ENCODE measurements at places on chromosomes 1 and 21.

DNA sequence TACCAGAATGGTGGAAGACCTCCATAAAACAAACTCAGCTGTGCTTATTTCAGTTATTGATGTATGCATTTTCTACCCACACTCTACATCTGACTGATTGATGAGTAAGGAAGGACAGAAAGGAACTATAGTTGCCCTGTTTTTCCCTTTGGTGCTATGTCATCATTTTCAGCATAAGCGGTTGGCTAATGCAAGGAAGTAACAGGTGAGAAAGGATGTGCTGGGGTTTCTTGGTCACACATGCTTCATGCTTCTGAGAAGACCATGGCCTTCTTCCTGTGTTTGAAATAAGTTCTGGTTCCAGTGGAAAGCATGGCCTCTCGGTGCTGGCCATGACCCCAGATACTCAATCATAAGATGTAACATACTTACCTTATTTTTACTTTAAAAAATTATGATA, 541.2 kb downstream of the PTPRU start:
- DNase-seq, result no peak

GRCh38 chr1:151612501-151613281, 841 bp downstream of the SNX27 start:
- DNase-seq, result peak; percentile 34

DNA sequence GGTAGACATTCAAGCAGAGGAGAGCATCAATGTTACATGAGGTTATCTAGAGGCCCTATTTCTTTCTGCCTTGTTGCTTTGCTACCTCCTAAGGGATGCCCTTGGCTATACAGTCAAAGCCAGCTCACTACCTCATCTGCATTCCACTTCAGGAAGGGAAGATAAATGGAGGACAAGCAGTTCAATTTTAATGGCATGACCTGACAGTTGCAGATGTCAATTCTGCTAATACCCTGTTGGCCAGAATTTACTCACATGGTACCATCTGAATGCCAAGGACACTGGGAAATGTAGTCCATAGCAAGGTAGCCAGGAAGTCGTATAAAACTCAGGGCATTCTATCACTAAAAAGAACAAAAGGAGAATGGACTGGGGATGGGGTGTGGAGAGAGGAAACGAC, 31.5 kb downstream of the PALMD start:
- DNase-seq, result no peak

DNA sequence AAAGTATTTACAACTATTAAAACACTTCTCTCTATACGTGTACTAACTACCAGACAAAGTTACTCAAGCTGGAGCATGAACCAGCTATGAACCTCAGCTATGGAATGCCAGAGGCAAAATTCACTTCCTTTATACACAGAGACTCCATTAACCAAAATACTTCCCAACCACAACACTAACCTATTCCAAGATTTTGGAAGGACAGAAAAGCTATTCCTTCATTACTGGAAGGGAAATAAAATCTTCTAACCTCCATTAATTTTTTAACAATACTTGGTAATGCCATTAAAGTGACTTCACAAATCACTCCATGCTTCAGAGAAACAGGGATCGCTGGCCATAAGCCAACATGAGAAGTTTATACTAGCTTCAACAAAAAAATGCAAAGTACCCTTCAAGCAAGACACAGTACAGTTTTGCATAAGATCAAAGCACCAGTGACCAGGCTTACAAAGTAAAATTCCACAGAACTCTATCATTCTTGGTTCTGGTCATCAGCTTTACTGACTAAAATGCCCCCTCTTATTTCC, 58.0 kb downstream of the PUM1 start:
- DNase-seq, result no peak

GRCh38 chr1:61426254-61426653, 298.7 kb downstream of the TM2D1 start:
- no peak for DNase-seq

DNA sequence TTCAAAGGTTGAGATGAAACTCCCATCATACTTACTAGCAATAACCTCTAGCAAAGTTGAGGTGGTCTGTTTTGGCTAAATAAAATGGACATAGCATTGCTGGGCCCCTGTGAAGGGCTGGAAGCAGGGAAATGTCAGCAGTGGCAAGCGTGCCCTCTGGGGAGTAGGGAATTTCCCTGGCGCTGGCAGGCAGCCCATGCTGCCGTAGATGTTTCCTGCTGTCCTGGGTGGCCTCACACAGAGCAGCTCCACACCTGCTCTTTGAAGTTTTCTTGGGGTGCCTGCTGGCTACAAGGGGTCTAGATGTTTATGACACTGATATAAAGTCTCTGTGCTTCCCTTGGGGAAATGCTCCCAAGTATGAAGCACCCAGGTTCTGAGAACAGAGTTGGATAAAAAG, 30.2 kb downstream of the ADARB1 start:
- peak; percentile 53 for DNase-seq

DNA sequence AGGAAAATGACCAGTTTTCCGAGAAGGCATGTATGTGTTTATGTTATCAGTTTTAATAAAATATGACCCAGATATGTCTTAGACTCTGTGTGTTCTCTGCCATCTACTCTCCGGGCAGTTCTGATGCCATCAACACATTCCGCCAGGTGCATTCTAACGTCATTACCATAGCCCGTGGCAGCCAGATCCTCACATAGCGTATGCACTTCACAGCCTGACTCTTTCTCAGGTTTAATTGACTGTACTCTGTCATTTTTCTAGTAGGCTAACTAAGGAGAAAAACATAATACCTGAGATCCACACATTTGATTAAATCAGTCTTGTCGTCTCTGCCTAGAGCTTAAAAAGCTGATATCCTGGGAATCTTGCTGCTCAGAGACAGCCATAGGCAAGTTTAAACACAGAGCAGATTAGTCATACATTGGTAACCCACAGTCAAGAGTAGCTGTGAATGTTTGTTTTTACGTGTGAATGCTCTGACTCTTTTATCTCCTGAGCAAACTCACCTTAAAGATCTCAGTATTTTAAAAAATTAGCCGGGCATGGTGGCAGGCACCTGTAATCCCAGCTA, 175.9 kb downstream of the GREM2 start:
- no peak for DNase-seq

DNA sequence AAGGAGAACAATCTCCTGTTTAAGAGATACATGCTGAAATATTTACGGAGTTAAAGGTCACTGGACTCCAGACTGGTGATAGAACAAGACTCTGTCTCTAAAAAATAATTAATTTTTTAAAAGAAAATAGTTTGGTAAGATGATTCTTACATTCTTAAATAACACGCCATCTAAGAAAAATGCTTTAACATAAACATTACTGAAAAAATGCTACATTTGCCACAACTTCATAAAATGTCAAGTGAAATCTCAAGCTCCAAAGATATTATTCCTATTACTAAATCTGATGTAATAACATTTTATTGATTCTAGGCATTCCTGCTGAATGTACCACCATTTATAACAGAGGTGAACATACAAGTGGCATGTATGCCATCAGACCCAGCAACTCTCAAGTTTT, 4.1 kb downstream of the ANGPTL3 start:
- DNase-seq, result no peak

GRCh38 chr1:150156868-150157603, 7.3 kb downstream of the PLEKHO1 start:
- no peak for DNase-seq

DNA sequence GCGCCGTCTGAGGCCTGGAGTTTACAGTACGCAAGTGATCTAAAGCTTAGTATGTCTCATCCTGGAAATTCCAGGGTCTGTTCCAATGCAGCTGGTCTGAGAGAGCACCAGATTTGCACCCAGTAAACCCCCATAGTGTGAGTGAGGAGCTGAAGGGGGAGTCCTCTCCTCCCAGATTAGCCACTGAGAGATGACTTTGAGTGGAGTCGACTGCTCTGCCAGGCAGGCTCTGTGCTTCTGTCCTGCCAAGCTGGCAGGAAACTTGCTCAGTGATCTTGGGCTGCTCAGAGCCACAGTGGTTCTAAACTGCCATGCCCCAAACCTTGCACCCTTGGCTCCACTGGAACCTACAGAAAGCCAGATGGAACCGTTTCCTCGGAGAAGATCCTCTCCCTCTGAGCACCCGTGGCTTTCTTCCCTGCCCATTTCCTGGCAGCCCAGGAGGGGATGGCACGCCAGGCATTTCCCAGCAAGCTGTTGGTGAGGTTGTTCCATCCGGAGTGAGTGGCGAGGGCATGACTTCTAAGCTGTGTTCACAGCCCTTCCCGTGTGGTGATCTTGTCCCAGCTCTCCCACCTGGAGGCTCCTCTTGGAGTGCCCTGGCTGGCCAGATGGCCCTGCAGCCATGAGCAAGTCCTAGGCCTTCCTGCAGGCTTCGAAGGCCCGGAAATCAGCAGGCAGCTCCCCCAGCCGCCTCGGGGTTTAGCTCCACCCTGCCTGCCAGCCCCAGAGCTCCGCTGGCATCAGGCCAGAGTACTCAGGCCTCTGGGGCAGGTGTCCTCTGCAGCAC, 125.9 kb upstream of the VAMP3 start:
- peak; percentile 44 for DNase-seq

DNA sequence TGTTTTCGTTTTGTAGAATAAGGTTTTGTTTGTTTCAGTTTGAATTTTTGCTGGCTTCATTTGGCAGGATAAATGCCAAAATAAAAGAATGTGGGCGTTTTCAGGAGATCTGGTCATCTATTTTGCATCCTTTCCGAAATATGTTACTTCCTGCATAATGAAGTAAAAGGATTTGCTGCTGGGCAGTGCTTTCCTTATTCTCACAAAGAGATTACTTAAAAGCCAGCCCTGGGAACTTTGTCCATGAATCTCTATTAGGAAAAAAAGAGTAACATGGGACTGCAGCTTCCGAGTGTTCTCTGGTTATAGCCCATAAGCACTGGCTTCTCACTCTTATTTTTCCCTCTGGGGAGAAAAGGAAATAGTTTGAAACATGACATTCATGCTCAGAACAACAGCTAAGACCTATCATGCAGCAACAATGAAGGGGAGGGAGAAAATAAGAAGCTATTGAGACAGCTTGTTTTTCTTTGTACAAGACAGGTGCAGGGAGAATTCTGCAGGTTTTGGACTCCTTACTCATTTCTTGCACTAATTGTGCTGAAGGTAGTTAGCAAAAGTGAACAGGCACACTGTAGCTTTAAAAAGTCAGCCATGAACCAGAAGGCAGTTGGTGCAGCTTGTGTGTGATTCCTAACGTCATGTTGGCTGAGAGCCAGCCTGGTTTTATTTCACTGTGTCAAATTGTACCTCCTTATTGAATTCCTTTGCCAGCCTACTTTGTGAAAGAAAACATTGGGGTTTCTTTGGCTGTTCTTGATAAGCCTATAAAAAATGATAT, at the start of gene SAMD13:
Gene SAMD13, plus strand, starts transcription at position 705 of the 781 bp plus-strand sequence. CDS start 1,527 bp downstream, outside the sequence.
- peak; percentile 68 for DNase-seq

DNA sequence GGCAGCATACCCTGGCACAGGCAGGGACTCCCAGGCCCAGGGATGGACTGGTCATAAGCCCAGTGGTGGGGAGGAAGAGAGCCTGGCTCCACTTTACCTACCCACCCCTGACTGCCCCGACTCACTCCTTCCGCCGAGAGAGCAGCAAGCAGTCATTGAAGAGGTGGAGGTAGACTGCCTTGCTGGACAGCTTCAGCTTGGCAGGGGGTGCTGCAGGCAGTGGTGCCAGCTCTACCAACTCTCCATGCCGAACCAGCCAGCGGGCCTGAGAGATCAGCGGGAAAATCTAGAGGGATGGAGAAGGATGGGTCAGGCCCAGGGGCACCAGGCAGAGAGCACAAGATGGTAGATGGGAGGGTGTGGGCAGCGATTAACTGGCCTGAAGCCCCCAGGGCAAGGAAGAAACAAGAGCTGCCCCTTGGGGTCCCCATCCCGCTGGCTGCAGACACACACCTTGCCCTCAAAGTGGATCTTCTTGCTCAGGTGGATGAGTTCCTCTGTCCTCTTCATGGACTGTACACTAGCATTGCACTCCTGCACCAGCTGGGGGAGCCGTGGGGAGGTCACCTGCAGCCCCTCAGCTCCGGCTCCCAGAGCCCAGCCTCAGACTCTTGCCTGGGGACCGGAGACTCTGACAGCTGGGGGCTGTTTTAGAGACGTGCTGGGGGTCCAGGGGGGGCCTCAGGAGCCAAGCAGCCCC, 7.7 kb downstream of the ARHGEF19 start:
- DNase-seq, result no peak

DNA sequence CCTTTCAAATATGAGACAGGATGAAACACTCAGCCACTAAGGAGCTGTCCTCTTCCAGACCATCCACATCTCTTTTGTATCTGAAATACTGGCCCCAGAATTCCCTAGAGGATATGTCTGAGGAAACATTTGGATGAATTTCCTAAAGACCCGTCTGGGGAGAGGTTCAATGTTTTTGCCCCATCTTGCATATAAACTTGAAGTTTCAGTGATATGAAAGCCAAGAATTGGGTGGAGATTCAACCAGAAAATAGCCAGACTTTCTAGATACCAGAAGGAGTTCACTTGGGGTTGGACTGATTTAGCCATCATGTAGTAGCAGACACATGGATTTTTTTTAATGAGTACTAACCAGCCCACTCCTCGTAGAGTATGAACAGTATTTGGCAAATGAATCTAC, 182.0 kb downstream of the PLPP3 start:
- no peak for DNase-seq

- DNase-seq, result no peak
These were observed 199.0 kb upstream of the C1orf105 start for GRCh38 chr1:172221436-172221835.

DNA sequence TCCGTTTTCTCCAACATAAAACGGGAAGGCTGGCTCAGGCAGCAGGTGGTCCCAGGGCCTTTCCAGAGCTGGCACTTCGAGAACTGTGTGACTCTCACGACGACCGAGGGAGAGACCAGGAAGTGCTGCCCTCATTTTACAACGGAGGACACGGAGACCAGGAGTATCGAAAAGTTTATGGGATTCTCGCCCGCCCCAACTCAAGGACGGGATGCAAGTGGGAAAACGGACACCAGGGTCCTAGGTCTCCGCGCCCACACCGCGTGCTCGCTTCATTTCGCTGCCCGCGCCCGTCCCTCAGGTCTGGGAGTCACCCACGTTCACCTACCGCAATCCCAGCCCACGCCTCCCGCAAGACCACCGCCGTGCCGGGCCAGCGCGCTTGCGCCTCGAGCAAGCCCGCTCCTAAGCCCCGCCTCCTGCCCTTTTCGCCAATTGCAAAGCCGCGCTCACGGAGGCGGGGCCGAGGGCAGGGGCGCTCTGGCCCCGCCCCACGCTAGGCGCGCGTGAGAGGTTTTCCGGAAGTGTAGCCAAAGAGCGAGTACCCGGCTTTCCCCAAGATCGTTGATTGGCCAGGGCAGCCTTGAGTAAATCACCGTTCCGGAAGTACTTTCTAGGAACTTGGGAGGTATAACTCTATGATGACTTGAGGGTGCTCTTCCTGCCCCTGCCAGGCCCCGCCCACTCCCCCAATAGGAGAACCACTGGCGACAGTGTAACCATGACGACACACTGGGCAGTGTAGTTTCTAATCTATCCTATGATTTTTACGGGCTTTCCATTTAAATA, at the start of gene PARS2:
Gene PARS2, minus strand, starts transcription at position 391 of the 789 bp plus-strand sequence. CDS start 5,362 bp downstream, outside the sequence.
- peak; percentile 100 for DNase-seq

DNA sequence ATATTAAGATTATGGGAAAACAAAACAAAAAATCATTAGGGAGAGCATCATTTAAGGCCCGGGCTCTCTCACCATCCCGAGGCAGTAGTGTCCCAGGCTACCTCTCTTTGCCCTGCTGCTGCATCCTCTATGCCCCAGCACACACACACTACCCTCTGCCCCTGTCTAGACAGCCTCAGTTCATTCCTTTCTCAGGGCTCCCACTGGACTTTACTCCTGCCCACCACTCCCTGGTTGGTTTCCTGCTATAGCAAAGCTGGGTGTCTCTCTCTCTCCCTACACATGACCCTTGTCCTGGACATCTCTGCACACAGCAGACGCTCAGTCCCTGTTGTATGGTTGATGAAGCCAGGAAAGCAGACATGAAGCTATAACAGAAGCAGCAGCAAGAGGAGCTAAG, 30.7 kb downstream of the GNG12 start:
- DNase-seq, result no peak

Measured in NCI-H2171 treated with DMSO at 0.1 percent for 48 hours (cell line).